Activated CD4-positive, alpha-beta memory T cell treated with anti-CD3 and anti-CD28 coated beads, Interleukin-2, amount 10 ng/mL, durations not matched to agents 7 days and 5 days (primary cell): ENCODE measurements at places on chromosomes 16 and 17. TPM values are rescaled to one million over a fixed set of nuclear protein-coding genes. Genes with fewer than 3 reads are reported as not detected.

The PLLP gene
- total RNA-seq = 0.18 TPM

The WFIKKN1 gene
- 0.13 TPM for total RNA-seq

The BCAR1 gene
- not detected for total RNA-seq

The SCGB1C2 gene
- total RNA-seq = not detected

The ADAD2 gene
- total RNA-seq = not detected

The SPATA32 gene
- total RNA-seq = 0.23 TPM

The ZG16 gene
- total RNA-seq = not detected

The IRF8 gene
- 4.9 TPM for total RNA-seq

The KRTAP9-7 gene
- total RNA-seq = not detected

The KRT222 gene
- total RNA-seq = not detected

The MAP2K6 gene
- 5.3 TPM for total RNA-seq

The RCVRN gene
- total RNA-seq = not detected
